ENCODE measurements at places on chromosomes 5 and 9.

- no peaks in the 10 kb centered on the region for H3K27me3 ChIP-seq
- H3K27ac ChIP-seq = no peak overlapping the region
- H3K4me1 ChIP-seq = peaks cover 21% of the 10 kb centered on the region
- DNase-seq = no peak
- H3K36me3 ChIP-seq = no peaks in the 10 kb centered on the region
- peak overlapping the region; percentile 0 for H3K4me3 ChIP-seq
Measured at GRCh38 chr9:127049044-127049443, 73.4 kb downstream of the ANGPTL2 start.

GRCh38 chr5:13218518-13218917 lies 726.0 kb downstream of the DNAH5 start:
- no peaks in the 10 kb centered on the region for H3K27me3 ChIP-seq
- no peak overlapping the region for H3K4me3 ChIP-seq
- no peaks in the 10 kb centered on the region for H3K4me1 ChIP-seq
- H3K27ac ChIP-seq = no peak overlapping the region

- H3K4me1 ChIP-seq = no peaks in the 10 kb centered on the region
- H3K27me3 ChIP-seq = peaks cover 3% of the 10 kb centered on the region
- H3K4me3 ChIP-seq = no peak overlapping the region
- H3K36me3 ChIP-seq = no peaks in the 10 kb centered on the region
- DNase-seq = no peak
Measured at GRCh38 chr9:87243602-87244001, 254.1 kb upstream of the DAPK1 start.

GRCh38 chr9:95129476-95130291 lies 187.8 kb downstream of the FANCC start:
- H3K4me3 ChIP-seq = no peak overlapping the region
- DNase-seq = no peak
- H3K27ac ChIP-seq = no peak overlapping the region
- peaks cover 8% of the 10 kb centered on the region for H3K4me1 ChIP-seq
- H3K36me3 ChIP-seq = no peaks in the 10 kb centered on the region

GRCh38 chr9:1962122-1962521 lies 53.0 kb upstream of the SMARCA2 start:
- no peak overlapping the region for H3K4me3 ChIP-seq
- H3K36me3 ChIP-seq = no peaks in the 10 kb centered on the region
- DNase-seq = no peak

GRCh38 chr9:92373167-92373566 lies 31.2 kb downstream of the OGN start:
- H3K4me1 ChIP-seq = no peaks in the 10 kb centered on the region
- H3K4me3 ChIP-seq = no peak overlapping the region
- H3K36me3 ChIP-seq = no peaks in the 10 kb centered on the region

GRCh38 chr9:36164372-36164771 lies 4.8 kb upstream of the CCIN start:
- peaks cover 19% of the 10 kb centered on the region for H3K36me3 ChIP-seq
- H3K27ac ChIP-seq = no peak overlapping the region
- no peak for DNase-seq
- H3K4me3 ChIP-seq = no peak overlapping the region
- H3K27me3 ChIP-seq = no peaks in the 10 kb centered on the region

DNA sequence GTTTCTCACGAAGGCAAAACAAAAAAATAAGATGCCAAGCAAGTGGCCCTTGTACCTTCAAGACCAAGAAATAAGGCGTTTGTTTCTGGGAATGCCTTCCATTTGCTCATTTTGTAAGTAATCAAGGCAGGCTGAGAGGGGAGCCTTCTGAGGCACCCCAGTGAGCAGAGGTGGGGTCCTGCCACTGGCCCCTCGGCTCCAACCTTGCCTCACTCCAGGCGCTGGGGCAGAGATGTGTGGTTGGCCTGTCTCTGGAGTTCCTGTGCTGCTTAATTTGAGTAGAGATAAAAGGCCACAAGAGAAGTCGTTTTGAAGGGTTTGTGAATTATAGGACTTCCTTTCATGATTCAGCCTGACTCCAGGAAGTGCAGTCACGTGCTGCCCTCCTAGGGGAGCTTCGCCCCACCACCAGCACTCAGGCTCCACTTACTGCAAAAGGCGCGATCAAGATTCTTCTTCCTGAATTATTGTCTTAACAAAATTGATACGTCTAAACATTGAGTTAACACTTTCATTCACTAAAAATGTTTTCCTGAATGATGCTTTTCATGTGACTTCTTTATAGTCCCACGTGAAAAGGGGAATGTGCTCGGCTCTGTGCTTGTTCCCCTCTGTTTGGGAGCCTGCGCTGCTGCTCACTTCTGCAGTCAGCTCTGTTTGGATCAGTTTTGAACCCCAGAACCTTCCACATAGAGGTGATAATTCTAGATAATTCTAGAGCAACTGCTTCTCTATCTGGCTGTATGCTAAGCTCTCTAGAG lies 13.7 kb downstream of the SYK start:
- H3K27ac ChIP-seq = no peak overlapping the region
- H3K36me3 ChIP-seq = no peaks in the 10 kb centered on the region
- no peaks in the 10 kb centered on the region for H3K27me3 ChIP-seq
- H3K4me3 ChIP-seq = no peak overlapping the region

- no peak overlapping the region for H3K4me3 ChIP-seq
- no peak overlapping the region for H3K27ac ChIP-seq
- H3K27me3 ChIP-seq = no peaks in the 10 kb centered on the region
- no peak for DNase-seq
- H3K36me3 ChIP-seq = no peaks in the 10 kb centered on the region
Measured at GRCh38 chr5:29131285-29131684, 2062.2 kb upstream of the CDH6 start.

- no peaks in the 10 kb centered on the region for H3K4me1 ChIP-seq
- H3K4me3 ChIP-seq = no peak overlapping the region
- DNase-seq = no peak
- no peak overlapping the region for H3K27ac ChIP-seq
Measured at GRCh38 chr5:153660919-153661318, 170.4 kb downstream of the GRIA1 start.

- peak overlapping the region; percentile 71 for H3K27ac ChIP-seq
- peaks cover 6% of the 10 kb centered on the region for H3K36me3 ChIP-seq
- no peak for DNase-seq
- H3K27me3 ChIP-seq = no peaks in the 10 kb centered on the region
- peaks cover 54% of the 10 kb centered on the region for H3K4me1 ChIP-seq
Measured at GRCh38 chr5:131977212-131977604, 31.7 kb upstream of the MEIKIN start.

DNA sequence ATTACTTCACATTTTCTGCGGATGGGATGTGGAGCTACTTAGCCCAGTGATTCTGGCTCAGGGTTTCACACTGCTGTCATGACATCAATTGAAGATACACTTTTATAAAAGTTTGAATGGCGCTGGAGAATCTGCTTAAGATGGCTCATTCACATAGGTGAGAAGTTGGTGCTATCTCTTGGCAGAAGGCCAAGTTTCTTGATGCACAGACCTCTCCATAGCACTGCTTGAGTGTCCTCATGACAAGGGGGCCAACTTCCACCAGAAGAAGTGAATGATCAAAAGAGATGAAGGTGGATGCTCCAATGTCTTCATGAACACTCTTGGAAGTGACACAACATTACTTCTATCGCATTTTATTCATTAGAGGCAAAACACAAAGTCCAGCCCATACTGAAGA lies 403.7 kb upstream of the CCNG1 start:
- no peak for DNase-seq
- no peaks in the 10 kb centered on the region for H3K27me3 ChIP-seq
- no peaks in the 10 kb centered on the region for H3K36me3 ChIP-seq
- no peak overlapping the region for H3K27ac ChIP-seq

GRCh38 chr5:149735066-149735465 lies 5.0 kb downstream of the PPARGC1B start:
- peaks cover 11% of the 10 kb centered on the region for H3K4me1 ChIP-seq
- H3K4me3 ChIP-seq = no peak overlapping the region
- H3K36me3 ChIP-seq = no peaks in the 10 kb centered on the region
- DNase-seq = no peak
- peaks cover 3% of the 10 kb centered on the region for H3K27me3 ChIP-seq

DNA sequence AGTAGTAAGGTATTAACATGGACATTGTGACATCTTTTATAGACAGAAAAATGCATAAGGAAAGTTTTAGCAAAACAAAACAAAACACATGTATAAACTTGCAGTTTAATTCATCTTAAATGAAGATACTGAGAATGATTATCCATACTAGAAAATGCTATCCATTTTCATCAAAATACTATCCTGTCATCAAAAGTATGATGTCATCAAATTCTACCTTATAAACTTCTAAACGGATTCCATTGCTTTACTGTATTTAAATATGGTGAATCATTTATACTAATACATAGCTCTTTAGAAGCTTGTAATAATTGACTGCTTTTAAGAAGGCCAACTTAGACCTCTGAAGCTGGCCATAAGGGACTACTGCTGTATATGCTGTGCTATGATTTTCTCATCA lies 221.0 kb downstream of the EDIL3 start:
- no peaks in the 10 kb centered on the region for H3K27me3 ChIP-seq
- no peaks in the 10 kb centered on the region for H3K36me3 ChIP-seq
- no peak overlapping the region for H3K4me3 ChIP-seq
- H3K4me1 ChIP-seq = no peaks in the 10 kb centered on the region

GRCh38 chr5:72305194-72306142 lies 14.6 kb downstream of the MRPS27 start:
- no peaks in the 10 kb centered on the region for H3K27me3 ChIP-seq
- no peak overlapping the region for H3K27ac ChIP-seq
- H3K36me3 ChIP-seq = peaks cover 17% of the 10 kb centered on the region

GRCh38 chr9:120909904-120910303 lies 16.7 kb downstream of the TRAF1 start:
- DNase-seq = peak; percentile 35
- H3K4me3 ChIP-seq = no peak overlapping the region
- H3K27me3 ChIP-seq = no peaks in the 10 kb centered on the region
- H3K36me3 ChIP-seq = peaks cover 92% of the 10 kb centered on the region
- H3K4me1 ChIP-seq = peaks cover 83% of the 10 kb centered on the region

DNA sequence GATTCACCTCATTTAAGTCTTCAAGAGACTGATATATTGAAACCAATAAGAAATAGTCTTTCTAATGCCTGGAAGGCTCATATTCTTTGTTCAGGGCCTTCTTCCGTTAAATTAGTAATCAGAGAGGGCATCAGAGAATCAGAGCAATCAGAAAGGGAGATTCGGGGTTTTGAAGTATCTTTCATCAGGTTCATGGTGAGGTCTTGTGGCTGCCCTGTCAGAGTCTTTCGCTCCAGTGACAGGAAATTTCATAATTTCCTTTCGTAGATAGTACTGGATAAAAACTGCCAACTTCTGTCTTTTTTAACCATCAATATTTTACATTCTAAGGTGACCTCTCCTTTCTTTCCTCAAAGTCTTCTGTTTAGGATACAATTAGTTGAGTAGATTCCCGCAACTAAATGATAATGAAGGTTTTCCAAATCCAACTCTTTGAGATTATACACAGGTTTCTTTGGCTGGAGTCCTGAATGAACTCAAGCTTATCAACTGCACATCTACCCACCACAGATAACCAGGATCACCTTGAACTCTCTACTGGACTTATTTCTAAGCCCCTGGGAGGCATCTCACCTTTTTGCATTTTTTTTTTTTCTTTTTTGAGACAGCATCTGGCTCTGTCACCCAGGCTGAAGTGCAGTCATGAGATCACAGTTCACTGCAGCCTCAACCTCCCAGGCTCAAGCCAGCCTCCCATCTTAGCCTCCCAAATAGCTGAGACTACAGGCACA lies 5.5 kb downstream of the IL31RA start:
- no peak overlapping the region for H3K27ac ChIP-seq
- no peak overlapping the region for H3K4me3 ChIP-seq
- DNase-seq = no peak
- no peaks in the 10 kb centered on the region for H3K36me3 ChIP-seq
- no peaks in the 10 kb centered on the region for H3K27me3 ChIP-seq

GRCh38 chr5:111454776-111455175 lies 57.6 kb downstream of the STARD4 start:
- H3K27me3 ChIP-seq = no peaks in the 10 kb centered on the region
- DNase-seq = no peak
- no peaks in the 10 kb centered on the region for H3K4me1 ChIP-seq
- no peak overlapping the region for H3K27ac ChIP-seq

DNA sequence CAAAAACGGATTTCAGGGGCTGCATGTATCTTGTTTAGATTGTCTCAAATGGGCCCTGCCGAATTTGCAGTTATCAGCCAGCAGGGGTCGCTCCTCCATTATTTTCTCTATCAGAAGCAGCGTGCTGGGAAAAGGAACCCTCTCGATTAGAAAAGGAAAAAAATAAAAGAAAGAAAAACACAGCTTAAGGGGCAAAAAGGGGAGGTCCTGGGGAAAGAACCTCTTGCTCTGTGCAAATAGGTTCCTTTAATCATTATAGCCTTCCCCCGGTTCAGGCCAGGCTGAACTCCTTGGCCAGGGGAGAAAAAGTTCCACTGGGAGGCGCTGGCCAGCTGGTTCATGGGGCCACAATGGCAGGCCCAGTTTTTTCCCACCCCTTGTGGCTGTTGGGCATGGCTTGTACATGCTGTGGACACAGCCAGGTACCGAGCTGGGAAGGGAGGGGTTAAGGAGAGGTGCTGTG lies 25.0 kb upstream of the CAPSL start:
- H3K4me1 ChIP-seq = no peaks in the 10 kb centered on the region
- H3K27ac ChIP-seq = no peak overlapping the region
- DNase-seq = no peak
- H3K4me3 ChIP-seq = no peak overlapping the region
- H3K27me3 ChIP-seq = peaks cover 5% of the 10 kb centered on the region

DNA sequence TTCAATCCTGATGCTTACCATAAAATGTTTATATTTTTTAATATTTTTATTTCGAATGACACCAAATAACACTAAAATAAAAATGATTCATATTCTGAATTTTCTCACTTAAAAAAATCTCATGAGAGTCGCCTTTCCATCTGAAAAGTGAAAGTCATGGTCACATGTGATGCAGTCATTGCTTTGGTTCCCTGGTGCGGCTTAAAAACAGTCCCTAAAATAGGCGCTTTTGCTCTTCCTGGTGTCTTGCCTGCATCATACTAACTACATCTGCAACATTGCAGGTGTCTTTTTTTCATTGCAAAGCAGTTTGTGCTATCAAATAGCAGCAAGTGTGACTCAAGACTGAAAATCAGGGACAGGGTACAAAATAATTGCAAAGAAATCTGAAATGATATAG lies 185.2 kb upstream of the NREP start:
- H3K36me3 ChIP-seq = no peaks in the 10 kb centered on the region
- no peak for DNase-seq
- no peaks in the 10 kb centered on the region for H3K27me3 ChIP-seq
- no peak overlapping the region for H3K27ac ChIP-seq

DNA sequence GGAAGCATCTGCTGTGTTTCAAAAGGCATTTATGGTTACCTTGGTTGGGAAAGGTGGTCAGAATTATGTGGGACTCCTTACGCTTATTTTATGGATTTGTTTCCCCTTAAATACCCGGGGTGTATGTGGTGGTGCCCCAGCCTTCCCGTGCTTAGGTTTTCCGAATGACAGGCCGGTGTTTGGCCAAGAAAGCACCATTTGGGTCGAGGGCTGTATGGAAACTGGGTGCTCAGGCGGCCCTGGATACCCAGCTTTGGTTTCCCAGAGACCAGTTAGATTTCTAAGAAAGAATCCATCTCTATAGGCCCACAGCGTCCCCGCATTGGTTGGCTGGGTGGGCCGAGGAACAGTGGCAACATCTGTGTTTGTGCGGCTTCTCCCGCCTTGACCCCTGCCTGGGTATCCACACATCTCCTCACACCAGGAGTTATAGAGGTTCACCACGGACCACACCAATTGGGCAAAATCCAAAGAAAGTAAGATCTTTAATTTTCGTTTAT lies 868 bp downstream of the ARHGEF28 start:
- H3K36me3 ChIP-seq = no peaks in the 10 kb centered on the region
- no peak overlapping the region for H3K27ac ChIP-seq
- H3K4me3 ChIP-seq = no peak overlapping the region
- peaks cover 19% of the 10 kb centered on the region for H3K27me3 ChIP-seq
- DNase-seq = no peak
